ENCODE measurements at places on chromosomes 4 and X.

DNA sequence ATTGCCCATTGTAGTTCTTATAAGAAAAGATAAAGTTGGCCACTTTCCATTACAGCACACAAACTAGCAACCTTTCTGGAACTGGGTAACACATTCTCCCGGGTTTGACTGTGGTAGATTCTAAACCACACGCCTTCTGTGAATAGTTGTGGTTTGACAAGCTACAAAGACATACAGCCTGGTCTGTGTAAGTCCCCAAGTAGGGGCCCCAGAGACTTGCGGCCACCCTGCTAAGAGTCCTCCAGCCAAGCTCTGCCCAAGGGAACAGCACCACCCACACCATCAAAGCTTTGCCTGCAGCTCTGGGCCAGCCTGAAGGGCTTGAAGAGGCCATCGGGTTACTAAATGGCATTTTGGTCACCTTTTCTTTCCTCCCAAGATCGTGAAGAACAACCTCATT lies 203.4 kb downstream of the MAML3 start:
- DNase-seq, result no peak

- no peak for DNase-seq
Observed at GRCh38 chr4:107098401-107098800, 62.3 kb upstream of the DKK2 start.

DNA sequence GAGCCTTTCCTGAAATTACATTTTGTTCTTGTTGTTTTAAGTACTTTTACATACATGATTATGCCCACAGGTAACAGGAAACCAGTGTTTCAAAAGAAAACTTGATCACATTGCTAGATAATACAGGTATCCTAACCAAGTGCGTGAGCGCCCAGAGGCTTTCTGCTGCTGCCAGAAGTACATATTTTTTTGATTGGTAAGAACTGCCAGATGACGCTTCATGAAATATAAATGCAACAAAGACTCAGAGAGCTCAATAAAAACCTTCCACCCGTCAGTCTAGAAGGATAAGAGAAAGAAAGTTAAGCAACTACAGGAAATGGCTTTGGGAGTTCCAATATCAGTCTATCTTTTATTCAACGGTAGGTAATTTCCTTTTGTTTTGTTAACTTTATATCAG lies at the start of gene EPGN:
EPGN (plus strand) TSS at position 256 of the 400 bp plus-strand sequence; CDS start at position 320, 64 bp downstream.
- no peak for DNase-seq

DNA sequence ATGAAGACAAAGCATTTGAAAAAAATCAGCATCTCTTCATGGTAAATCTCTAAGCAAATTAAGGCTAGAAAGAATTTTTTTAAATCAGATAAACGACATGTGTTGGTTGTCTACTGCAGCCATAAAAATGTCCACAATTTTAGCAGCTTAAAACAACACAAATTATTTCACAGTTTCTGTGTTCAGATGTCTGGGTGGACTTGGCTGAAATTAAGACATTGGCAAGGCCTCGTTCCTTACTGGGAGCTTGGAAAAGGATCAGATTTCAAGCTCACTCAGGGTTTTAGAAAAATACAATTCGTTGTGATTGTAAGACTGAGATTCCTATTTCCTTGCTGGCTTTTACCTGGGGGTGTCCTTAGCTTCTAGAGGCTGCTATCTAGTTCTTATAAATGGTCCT lies 1470.6 kb downstream of the PCDH19 start:
- DNase-seq, result no peak

DNA sequence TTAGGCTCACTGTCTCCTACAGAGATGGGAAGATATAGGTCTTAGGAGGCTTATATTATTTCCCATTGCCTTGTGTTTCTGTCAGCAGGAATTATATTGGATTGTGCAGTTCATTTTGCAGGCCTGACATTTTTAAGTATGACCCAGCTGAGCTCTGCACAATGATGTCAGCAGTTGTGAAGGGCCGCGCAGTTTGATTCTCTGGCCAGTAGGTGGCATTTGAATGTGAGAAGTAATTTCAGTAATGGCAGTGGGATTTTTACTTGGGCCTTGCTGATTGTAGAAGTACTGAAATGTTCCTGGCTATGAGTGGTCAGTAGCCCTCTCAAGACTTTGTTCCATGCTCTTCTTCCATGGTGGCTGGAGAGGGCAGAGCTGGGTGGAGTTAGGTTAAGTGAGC lies 247.2 kb upstream of the MTMR8 start:
- no peak for DNase-seq

DNA sequence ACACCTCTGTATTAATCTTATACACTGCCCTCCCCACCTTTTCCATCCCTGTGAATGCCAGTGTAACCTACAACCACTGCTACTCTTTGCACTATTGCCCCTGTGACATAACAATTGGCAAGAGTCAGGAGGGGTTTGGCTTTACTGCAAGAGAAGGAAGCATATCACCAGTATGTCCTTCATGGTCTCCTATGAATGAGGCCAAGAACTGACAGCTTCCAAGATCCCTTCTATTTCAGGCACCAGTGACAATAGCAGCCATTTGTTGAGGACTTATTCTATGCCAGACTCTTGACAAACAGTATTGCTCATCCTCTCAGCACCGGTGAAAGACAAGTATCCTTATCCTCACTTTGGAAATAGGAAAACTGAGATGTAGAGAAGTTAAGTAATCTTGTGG lies 363.9 kb downstream of the MID1IP1 start:
- no peak for DNase-seq

DNA sequence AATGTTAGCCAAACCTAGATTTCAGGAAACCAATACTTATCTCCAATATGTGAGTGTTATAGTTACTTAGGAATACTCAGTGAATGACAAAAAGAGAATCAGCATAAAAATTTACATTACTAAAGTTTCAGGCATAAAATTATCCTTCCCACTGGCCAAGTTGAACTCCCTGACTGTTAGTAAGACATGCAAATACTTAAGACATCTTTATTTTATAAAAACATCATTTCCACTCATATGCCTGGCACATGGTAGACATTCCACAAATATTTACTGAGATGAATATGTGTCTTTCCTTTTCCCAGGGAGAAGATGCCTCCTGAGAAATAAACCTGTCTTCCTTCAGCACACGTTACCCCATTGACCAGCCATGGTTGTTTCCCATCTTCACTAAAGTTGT lies 7.3 kb downstream of the VEGFD start:
- DNase-seq, result no peak

DNA sequence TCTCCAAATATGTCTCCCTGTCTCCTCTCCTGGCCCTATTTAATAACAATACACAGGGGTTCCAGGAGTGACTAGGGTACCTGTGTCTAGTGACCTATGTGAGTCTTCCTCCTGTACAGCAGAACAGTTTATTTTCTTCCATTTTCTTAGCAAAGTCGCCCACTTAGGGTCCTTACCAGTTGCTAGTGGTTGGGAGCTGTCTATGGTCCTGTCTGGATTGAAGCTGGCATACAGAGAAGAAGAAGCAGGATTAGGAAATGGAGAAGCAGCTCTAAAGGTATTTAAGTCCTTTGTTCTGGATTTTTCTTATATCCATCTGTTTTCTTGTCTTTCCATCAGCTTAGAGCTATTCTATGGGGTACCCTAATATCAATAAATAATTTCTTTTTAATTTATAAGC lies 587.1 kb upstream of the CPEB2 start:
- no peak for DNase-seq

- no peak for DNase-seq
Observed at GRCh38 chr4:166460769-166461550, 587.9 kb downstream of the TLL1 start.

GRCh38 chrX:45347877-45348276 lies 147.2 kb upstream of the DIPK2B start:
- DNase-seq, result no peak

- DNase-seq, result no peak
Observed at GRCh38 chrX:8305350-8305749, 134.3 kb upstream of the VCX2 start.

DNA sequence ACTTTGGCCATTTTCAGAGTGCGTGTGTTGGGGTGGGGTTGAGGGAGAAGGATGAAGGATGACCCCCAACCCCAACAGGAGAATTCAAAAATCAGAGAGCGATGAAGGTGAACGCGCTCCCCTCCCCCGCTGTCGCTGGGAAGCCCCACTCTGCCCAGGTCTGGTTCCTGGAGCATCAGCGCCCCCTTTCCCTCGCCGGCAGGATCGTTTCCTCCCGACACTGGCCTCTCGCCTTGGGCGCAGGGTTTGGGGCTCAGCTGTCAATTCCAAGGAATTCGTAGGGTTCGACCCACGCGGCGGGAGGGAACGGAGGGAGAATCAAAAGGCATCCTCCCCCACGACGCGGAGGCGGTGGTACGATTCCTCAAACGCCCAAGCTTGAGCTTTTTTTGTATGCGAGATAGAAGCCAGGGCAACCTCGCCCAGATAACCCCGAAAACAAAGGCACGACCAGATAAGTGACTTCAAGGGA lies 1.0 kb upstream of the PDGFRA start:
- DNase-seq, result no peak

DNA sequence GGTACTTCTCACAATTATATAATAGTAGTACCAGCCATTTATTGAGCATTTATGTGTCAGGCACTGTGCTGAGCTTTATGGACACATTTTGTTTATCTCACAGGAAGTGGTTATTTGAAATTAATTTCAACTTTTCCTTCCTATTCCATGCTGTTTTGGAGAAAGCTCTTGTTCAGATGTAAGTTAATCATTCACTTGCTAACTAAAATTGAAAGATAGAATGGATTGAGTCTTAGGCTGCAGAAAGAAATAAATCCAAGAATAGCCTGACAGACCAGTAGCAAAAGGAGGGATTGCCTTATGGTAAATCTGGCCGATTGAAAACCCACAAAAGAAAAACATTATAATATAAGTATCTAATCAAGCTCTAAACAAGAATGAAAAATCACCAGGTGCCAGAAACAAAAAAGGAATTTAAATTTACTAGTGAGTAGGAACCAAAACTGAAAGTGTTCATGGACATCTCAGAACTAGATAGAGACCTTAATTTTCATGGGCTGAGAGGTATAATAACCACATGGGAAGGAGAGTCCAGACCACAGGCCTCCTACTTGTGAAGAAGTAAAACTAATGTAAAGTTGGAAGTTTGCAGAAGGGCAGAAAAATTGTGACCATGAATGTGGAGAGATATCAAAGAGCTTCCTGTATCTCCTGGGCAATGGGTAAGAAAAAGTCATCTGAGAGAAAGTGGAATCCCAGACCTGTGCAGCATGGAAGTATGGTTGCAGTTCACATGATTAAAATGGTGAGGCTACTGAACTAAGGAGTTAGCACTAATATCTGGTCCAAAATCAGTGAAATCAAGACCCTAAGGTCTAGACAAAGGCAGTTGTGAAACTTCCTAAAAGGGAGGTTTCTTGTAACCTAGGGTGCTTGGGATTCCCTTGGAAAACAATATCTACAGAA lies 38.0 kb downstream of the RADX start:
- no peak for DNase-seq

GRCh38 chr4:42643685-42644084 lies 13.2 kb downstream of the ATP8A1 start:
- DNase-seq, result no peak

DNA sequence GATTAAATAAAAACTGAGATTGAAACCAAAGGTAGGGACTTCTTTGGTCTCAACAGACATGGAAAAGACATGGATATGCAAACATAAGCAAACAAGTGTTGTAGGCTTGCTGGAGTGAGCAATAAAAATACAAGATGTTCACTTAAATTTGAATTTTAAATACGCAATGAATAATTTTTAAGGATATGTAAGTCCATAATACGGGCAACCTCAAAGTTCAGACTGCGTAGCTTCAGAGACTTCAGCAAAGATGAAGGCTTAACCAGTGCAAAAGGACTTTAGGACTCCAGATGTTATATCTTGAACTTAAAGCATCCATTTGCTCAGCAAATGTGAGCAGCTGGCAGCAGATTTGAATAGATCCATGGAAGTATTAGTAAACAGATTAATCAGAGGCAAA lies 549.3 kb downstream of the ARAP2 start:
- no peak for DNase-seq

DNA sequence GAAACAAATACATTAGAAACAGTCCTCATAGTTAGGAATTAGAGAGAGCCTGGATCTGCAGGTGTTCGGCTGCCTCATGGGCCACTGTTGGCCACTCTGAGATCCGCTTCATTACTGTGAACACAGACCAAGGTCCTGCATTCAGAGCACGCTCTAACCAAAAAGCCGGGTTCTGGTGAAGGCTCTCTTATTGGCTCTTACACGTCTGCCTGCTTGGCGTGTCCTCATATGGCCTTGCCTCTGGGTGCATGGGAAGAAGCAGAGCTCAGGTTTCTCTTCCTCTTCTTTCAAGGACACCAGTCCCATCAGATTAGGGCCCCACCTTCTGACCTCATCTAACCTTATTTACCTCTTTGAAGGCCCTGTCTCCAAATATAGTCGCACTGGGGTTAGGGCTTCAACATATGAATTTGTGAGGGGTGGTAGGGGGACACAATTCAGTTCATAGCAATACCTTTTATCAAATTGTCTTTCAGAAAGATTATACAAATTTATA lies 37.1 kb upstream of the ELF2 start:
- DNase-seq, result no peak

DNA sequence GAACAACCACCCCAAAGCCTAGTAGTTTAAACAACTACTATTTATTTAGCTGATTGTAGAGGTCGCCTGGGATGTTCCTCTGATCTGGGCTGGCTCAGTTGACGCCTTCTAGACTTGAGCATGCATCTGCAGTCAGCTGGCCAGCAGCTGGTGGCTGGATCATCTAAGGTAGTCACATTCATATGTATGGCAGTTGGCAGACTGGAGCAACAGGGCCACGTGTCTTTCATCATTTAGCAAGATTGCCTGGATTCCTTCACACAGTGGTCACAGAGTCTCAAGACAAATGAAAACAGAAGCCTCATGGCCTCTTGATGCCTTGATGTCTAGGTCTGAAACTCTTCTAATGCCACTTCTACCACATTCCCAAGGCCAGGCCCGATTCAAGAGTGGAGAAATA lies 220.6 kb upstream of the S100G start:
- no peak for DNase-seq

- no peak for DNase-seq
Observed at GRCh38 chrX:13473442-13474163, 95.8 kb upstream of the EGFL6 start.

- no peak for DNase-seq
Observed at GRCh38 chr4:154018659-154019058, 229.8 kb upstream of the SFRP2 start.

DNA sequence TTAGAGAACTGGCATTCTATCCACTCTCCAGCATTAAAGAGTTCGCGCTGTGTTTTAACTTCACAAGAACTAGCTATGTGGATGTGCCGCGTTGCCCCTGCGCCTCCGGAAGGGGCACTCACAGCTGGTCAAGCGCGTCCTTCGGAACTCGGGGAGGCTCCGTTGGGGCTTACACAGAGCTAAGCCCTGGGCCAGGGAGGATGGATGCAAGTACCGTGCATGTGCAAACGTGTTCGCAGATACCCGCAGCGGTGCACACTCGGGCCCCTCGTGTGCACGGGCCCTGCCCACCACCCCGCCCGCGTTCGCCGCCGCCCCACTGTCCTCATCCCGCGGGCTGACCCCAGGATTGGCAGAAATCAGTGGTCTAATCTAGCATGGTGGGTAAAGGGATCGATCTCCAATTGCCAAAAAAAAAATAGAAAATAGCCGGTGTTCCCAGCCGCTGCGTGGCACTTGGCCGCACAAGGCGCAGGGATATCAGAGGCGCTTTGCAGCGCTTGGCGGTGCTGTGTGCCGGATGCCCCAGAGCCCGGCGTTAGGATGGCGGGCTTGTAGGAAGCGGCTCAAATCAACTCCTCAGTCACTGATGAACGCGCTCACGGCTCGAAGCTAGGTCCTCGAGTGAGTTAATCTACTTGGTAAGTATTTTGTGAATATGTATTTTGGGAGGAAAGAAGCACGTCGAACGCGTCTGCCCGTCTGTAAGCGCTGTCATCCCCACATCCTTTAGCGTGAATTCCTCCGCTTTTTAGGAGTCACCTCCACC lies 989 bp upstream of the PCDH10 start:
- DNase-seq, result no peak

- DNase-seq, result no peak
Observed at GRCh38 chrX:30910124-30910860, 21.2 kb upstream of the TAB3 start.
